Muscle of leg (tissue), 16 donors: ENCODE measurements at places on chromosomes 2 and 18. TPM values are rescaled to one million over a fixed set of nuclear protein-coding genes. Genes with fewer than 3 reads are reported as not detected.

- no peak for DNase-seq
These were observed 121.6 kb downstream of the ARL4C start for GRCh38 chr2:234375176-234375880.

- DNase-seq = no peak
These were observed 1605.6 kb upstream of the ZEB2 start for GRCh38 chr2:146125551-146125950.

DNA sequence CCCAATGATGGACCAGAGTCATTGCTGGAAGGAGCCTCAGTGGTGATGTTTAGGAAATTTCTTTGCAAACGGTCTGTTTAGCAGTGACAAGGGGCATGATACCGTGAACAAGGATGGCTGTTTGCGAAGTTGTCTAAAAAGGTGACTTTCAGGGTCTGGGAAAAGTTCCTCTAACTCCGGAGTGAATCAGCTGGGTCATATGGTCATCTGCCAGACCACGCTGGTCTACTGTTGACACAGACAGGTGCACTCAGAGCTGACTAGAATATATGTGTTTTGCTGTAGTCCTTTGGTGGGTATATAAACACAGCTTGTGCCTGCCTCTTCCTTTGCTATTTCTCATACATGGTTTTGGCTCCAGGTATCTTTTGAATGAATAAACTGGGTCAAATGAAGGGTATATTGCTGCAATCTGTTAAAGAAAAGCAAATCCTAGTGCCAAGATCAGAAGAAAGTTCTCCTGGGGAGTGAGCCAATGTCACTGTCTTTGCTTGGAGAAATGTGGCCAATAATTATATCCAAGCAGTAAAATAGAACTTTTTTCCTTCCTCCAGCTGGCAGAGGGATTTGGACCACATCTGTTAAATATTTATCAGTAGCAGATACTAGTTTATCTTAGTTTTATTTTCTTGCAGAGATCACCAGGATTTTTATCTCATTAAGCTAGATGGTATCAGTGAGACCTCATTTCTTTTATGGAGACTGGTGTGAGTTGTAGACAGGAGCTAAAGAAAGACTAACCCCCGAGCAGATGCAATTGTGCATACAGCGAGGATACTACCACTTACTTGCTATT, 286.0 kb downstream of the TRIB2 start:
- peak; percentile 54 for DNase-seq

GRCh38 chr18:12441475-12442034, 33.8 kb downstream of the PRELID3A start:
- no peak for DNase-seq

GRCh38 chr2:179017773-179018357, 32.1 kb downstream of the CCDC141 start:
- peak; percentile 26 for DNase-seq

DNA sequence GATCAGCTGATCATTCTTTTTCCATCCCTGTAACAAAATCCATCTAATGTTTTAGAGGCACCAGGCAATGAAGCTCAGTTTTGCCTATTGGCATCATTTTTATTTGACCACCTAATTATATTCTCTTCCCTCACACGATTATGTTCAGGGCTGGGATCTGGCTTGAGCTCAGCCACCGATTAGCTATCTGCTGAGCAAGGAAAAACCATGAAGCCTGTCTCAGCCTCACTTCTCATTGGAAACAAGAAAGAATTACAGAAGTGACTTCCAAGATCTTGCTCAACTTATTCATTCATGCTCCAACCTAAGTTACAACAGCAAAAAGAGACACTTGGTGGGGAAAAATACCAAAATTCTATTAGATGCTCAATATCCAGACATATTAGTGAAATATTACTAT, 139.0 kb upstream of the SH3BP4 start:
- DNase-seq = no peak

Gene CRYGD
- polyA plus RNA-seq = not detected

Gene KCNF1
- polyA plus RNA-seq = 5.8 TPM

Gene ASB18
- polyA plus RNA-seq = 2.9 TPM

Gene LGALSL
- polyA plus RNA-seq = 21.9 TPM

Gene ABCB11
- polyA plus RNA-seq = 0.13 TPM

Gene LIPT1
- 7.3 TPM for polyA plus RNA-seq
